ENCODE measurements at places on chromosomes 12 and 14.
A peak's percentile ranks its signal among the peaks of the same experiment; 100 is the strongest.

DNA sequence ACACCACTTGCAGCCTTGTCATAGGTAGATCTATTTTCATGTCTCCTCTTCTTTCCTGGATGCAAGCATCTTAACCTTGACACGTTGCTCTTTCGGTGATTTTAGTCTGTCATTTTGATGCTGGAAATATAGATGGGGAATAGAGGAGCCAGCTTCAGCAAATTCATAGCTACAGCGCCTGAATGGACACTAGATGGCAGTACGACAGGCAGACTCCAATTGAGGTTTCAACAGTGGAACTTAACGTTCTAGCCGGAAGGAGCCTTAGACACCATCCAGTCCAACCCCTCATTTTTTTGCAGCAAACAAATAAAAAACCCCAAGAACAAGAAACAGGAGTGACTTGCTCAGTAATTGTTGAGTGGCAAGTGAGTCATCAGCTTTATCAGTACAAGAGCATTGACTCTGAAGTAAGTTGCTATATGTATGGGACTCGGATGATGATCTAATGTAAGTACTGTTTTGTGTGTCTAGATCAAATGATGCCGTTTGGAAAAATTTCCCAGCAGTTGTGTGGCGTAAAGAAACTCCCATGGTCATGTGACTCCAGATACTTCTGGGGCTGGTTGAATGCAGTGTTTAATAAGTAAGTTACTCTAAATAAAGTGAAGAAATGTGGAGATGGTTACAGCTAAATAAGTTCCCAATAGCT is 9.0 kb downstream of the DMAC2L start:
- DNase-seq, result peak; percentile 28

GRCh38 chr14:101019990-101020710 is 116.6 kb upstream of the RTL1 start:
- no peak for DNase-seq

DNA sequence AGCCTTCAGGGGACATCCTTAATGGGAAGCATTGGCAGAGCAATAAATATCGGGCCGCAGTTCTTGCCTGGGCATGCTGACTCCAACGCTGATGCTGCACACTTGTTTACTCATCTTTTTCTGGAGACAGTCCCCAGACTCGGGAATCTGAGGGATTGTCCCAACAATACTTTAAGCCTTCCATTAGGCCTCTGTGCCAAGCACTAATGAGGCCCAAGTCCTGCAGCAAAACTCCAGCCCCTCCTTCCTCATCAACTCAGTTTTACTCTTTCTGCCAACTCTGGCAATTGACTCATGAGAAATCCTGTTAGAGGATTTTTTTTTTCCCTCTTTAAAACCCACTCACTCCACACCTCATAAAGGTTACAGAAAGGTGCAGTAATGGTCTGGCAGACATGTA is 233.4 kb upstream of the PELI2 start:
- DNase-seq, result no peak

GRCh38 chr12:16072678-16073077 is 161.5 kb downstream of the DERA start:
- DNase-seq, result no peak

- no peak for DNase-seq
These were observed 16.7 kb upstream of the TMEM106C start for GRCh38 chr12:47946413-47947323.

- no peak for DNase-seq
These were observed 11.0 kb downstream of the ARHGDIB start for GRCh38 chr12:14950421-14950820.

Data from stimulated activated CD8-positive, alpha-beta memory T cell treated with anti-CD3 and anti-CD28 coated beads, Interleukin-15, amount 100 ng/mL, for 4 hours (primary cell).